Activated T-cell treated with anti-CD3 and anti-CD28 coated beads, Interleukin-2, amount 50 U/mL, for 72 hours (primary cell): ENCODE measurements at places on chromosomes 3 and 15.
A peak's percentile ranks its signal among the peaks of the same experiment; 100 is the strongest.

GRCh38 chr3:150626148-150626930 is 23.2 kb downstream of the SELENOT start:
- no peak for DNase-seq

DNA sequence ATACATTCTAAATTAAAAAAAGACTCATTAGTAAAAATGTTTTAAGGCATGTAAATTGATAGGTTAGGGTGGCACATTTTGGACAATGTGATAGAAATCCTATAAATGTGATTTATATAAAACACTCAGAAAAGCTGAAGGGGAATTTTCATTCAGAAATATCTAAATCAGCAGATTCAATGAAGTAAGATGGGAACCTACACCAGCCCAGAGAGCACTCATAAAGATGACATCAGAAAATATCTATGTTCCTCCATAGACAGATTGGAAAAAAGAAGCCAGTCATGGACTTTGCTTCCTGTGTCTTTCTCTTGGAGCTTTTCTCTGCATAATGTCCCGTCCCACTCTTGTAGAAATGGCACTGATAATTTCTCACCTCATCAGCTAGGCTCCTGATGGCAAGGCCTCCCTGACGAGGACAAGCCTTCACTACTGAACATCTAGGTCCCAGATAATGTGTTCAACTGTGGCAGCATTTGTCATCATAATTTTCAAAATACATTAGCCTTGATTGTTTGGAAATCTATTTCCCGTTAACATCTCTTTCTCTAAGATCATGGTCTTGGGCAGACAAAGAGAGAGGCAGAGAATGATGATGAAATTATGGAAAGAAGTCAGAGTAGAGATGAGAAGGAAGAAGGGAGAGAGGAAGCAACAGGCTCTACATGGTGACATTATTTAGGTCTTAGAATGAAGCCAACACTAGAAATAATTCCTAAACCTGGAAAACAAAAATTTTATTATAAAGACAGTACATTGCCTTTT is 354.4 kb downstream of the NTRK3 start:
- DNase-seq, result no peak

DNA sequence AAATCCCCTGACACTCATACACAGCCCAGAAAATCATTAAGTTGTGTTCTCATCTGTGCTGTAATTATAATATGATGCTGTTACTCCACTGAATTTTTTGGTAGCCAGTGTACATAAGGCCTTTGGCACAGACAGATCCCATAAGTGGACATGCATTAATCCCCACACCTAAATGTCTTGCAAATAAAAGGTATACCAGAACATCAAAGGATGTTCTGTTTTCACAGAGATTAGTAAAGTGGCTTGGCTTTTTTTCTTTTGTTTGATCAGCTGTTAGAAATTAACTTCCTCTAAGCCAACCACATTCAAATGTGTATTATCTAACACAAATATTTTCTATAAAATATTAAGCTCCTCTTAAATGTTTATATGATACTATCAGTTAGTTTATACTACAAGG is 2.7 kb downstream of the SST start:
- DNase-seq, result no peak

DNA sequence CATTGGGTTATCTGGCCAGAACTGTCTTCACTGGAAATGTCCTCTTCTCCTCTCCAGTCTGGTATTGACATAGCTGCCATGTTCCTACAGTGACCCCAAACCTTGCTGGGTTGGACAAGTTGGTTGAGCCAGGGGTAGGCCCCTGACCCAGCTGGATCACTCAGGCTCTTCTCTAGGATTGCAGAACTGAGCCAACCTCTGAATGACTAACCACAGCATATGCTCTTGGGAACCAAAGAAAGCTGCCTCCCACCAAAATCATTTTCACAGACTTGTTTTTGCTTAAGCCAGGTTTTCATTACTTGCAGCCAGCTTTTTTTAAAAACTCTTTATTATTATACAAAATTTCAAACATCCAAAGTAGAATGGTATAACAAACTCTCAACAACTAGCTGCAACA is 41.4 kb downstream of the FSIP1 start:
- no peak for DNase-seq

DNA sequence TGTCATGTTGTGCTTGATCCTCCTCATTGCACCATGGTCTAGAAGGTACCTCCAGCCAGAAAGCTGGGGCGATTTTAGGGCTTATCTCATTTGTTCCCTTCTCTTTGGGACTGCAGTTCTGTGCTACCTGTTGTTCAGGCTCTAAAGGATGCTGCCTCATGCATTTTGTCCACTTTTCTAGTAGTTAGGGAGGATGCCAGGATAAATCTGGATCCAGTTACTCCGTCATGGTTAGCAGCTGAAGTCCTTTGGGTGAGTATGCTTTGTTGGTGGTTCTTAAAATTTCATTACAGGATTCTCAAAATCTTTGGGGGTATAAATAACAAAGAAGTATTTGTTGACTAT is 8.9 kb downstream of the AKAP13 start:
- no peak for DNase-seq

DNA sequence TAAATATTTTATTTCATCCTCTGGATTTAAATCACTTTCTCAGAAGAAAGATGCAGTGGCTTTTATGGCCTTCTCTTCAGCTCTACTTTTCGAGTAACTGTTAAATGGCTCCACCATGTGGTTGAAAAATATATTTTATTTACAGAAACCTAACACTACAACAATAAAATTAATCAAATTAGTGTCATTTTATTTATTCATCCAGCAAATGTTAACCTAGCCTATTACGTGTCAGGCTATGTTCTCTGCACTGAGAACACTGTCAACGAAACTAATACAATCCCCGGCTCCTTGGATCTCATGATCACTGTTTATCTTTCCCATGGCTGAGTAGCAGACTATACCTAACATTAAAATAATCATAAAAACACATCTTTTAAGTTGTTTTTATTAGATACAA is 148.0 kb upstream of the OSTN start:
- DNase-seq, result no peak

GRCh38 chr15:24848050-24848449 is 106.7 kb upstream of the SNRPN start:
- peak; percentile 7 for DNase-seq

DNA sequence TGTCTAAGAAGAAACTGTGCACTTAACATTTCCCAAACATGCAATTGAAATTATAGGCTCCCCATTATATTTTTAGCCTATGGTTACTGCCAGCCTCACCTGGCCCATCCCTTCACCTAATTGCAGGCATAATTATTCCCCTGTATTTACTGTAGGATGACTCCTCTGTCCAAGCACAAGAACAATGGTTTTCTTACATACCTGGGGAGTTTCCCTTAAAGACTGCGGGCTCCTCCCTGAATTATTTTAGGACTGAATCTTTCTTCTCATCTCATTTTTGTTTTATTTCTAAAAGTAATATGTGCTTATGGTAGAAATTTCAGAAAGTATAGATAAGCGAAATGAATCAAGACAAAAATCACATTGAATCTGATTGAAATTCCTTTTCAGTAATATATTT is 11.4 kb downstream of the TM4SF1 start:
- DNase-seq, result no peak

DNA sequence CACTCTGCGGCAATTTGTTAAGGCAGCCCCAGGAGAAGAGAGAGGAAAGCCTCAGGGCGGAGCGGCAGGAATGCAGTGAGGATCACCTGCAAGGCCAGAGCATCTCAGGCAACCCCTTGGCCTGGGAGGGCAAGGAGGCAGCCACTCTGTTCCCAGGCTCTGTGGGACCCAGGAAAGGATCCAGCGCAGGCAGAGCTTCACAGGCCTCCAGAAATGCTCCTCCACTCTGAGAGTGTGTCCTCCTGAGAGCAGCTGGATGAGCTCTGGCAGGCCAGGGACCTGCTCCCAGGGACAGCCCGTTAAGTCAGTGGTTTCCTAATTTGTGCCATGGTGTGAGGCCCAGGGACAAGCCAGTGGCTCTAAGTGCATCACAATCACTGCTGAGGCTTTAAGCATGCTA is 35.2 kb downstream of the RAB6B start:
- DNase-seq, result no peak

DNA sequence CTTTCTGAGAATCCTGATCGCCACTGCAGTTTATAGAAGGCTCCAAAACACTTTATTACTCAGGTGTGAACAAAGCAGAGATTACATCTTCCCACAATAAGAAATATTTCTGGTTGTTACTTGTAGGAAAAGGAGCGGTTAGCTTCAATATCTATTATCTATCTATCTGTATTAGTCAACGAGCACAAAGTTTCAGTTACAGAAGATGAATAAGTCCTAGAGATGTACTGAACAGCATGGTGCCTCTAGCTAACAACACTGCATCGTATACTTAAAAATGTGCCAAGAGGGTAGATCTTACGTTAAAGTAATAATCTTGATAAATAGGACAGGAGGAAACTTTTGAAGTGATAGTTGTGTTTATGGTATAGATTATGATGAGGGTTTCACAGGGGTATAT is 10.9 kb upstream of the CCR3 start:
- no peak for DNase-seq

- no peak for DNase-seq
Observed at GRCh38 chr3:114528517-114528916, 234.7 kb downstream of the TIGIT start.

- no peak for DNase-seq
Observed at GRCh38 chr3:55453886-55454496, 33.1 kb downstream of the WNT5A start.

DNA sequence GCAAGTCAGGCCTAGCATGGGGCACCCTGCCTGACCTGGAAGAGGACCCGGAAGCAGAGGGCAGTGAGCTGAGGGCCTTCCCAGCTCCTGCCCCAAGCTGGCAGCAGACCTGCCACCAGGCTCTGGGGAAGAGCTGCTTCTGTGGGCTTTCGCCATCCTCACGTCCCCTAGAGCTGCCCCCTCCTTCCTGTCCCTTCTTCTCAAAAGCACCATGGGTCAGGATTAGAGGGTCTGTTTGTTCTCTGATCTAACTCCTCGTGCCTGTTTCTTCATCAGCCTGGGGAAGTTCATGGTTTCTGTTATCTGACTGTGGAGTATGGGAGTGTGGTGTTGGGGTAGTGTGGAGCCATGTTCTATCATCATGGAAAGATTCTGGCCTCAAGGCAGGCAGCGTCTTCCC is 58.4 kb upstream of the POLG start:
- no peak for DNase-seq

DNA sequence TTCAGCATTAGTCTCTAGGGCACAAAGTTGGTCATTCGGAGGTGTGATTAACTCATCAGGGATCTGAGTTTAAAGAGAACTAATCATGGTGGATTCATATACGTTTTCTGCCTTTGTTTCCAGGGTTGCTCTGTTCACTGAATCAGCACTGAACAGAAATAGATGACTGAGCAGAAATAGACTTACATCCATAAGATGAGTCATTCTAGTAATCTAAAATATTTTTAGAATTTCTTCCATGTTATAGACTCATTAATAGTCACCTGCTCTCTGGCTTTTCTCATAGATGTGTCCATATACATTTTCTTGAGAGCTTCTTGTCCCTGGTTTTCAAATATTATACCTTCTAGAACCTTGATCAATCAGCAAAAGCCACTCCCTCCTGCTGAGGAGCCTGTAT is 837.6 kb upstream of the DPPA4 start:
- DNase-seq, result no peak

DNA sequence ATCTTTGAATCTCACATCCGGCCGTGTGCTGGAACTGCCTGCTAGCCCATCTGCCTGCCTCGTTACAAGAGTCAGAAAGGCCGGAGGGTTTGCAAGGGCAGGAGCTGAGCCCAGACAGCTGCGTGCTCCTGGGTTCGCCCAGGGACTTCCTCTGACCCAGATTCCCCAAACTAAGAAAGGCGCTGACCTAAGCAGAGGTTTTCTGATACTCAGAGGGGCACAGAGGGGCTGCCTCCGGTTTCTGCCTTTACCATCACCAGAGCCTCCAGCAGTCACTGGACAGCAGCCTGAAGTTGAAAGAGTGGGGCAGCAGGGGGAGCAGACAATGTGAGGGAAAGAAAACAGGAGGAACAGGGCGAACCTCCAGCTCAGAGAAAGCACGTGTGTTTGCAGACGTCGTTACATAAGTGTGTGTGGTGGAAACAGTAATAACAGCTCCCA is 33.4 kb upstream of the RAD18 start:
- DNase-seq, result no peak

DNA sequence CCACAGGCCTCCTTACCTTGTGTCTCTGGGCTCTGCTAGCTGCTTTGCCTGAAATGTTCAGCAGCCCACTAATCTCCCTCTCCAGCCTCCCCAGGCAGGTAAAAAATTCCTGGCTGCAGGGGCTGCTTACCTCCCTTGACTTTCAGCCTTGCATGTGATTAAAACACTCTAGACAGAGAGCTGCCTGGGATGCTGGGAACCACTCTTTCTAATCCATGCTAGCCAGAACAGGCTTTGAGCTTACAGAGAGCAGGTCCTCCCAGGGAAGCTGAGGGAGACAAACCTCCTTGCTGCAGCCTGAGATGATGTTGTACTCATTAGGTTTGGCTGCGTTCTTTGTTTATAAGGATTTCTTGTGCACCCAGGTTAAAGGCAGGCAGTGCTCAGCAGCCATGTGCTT is 33.7 kb upstream of the LIPC start:
- no peak for DNase-seq

DNA sequence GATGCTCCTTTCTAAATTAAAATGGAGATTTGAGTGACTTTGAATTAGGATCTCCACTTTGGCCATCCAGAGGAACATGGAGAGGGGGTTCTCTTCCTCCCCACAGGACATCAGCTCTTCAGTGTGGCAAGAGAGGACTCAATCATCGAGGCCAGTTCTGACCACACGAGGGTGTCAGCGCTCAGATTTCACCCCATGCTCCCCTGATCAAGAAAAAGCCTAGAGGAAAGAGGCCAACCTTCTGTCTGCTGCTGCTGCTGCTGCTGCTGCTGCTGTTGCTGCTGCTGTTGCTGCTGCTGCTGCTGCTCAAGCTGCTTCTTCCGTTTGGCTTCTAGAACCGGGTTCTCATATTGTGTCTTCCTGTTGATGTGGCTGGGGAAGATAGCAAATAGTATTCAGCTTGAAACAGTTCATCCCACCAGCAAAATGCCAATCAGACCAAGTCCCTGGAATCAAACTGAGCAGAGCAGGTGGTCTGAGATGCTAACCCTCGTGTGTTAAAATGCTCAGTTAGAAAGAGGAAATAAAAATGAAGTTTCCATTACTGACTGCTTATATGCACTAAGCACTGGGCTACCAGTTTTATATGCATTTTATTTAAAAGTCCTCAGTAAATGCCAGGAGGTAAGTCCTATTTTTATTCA is 599.0 kb downstream of the MAGI1 start:
- DNase-seq, result no peak

- no peak for DNase-seq
Observed at GRCh38 chr15:95086531-95087252, 855.3 kb downstream of the MCTP2 start.

DNA sequence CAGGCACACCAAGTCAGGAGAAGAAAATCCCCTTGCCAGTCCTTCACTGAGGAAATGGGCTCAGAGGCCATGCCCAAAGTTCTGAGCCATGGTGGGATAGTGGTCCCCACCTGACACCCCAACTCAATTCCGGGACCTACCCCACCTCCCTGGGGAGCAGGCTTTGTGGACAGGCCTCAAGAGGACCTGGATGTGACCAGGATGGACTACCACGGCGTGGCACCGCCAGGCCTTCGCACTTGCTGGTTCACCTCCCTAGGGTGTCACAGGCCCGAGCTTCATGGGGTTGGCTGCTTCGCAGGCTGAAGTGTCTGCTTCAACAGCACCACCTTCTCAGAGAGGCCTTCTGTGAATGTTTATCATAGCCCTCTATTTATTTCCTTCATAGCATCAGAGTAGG is 31.7 kb downstream of the POC1A start:
- no peak for DNase-seq
